Stimulated activated CD4-positive, alpha-beta T cell treated with anti-CD3 and anti-CD28 coated beads, Interleukin-15, amount 100 ng/mL, for 24 hours (primary cell): ENCODE measurements at places on chromosomes 7 and 10.
A peak's percentile ranks its signal among the peaks of the same experiment; 100 is the strongest.

GRCh38 chr10:114064151-114065048 is 20.7 kb downstream of the ADRB1 start:
- no peak for DNase-seq

DNA sequence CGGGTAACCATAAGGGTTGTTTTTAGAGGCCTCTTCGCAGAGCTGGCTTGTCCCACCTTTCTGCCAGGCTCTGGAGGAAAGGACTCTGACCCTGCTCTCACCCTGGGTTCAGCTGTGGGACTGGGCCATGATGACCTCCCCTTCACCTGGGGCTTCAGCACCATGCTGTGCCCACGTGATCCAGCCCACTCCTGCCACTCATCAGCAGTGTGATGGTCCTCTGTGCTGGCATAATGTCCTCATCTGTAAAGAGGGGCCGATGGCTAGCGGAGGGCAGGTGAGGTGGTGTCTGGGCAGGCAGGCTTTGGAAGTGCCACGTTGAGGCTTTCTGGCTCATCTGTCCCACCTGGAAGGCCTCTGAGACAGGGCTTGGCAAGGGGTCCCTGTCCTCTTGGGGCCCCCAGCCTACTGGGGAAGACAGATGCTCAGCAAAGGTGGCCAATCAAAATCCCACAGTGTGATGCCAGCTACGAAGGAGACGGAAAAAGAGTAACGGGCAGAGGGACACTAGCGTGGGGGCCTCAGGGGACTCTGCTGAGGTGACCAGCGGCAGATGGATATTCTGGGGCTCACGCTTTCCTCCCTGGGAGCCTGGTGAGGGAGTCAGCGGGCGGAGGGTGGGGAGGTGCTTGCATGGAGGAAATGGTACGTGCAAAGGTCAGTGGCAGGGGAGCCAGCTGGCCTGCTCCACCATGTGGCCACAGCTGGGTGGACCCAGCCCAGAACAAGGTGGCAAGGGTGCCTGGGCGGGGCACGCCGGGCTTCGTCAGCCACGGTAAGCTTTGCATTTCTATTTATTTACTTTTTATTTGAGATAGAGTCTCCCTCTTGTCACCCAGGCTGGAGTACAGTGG is 5.4 kb downstream of the LRWD1 start:
- DNase-seq: no peak

DNA sequence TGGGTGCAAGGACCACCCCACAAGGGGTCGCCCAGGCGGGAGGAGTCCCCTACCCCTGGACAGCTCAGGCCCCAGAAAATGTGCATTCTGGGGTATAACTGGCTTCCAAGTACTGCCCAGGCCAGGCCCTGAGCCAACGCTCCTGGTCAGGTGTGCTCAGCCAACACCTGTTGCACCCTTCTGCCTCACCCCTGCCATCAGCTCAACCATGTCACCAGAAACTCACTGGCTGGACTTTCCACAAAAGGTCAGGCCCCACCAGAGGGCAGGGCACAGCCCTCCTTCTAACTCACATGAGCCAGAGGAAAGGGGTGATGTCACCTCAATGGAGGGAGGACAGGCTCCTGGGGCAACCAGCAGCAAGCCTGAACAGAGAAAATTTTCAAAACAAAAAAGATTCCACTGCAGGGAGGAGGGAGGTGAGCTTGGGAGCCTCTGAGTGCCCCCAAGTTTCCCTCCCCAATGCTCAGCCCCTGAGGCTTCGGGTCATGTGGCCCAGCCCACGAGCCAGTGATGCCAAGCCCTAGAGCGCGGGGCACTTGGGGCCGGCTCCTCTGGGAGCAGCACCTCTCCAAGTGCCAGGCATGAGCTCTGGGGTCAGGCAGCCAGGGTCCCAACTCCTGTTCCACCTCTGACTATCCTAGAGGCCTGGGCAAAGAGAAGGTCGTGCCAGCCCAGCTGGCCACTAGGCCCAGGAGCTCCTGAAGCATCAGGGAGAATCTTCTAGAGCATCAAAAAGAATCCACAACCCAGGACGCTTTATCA is 2.2 kb downstream of the OGDHL start:
- no peak for DNase-seq

DNA sequence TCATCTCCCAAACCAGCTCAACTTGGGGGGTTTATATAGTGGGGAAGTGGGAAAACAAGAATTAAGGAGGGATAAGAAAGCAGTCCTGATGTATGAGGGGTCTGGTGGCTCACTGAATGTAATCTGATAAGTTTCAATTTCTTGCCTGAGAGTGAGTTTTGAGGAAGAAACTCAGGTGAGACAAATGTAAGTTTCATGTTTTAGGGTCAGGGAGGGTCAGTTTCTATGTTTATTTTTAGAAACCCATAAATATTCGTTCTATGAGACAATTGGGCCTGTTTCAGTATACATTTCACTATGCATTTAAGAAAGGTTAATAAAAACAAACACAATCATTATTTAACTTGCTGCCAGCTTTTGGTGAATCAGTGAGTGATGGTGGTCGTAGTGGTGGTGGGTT is 128.0 kb upstream of the MBL2 start:
- DNase-seq: no peak

DNA sequence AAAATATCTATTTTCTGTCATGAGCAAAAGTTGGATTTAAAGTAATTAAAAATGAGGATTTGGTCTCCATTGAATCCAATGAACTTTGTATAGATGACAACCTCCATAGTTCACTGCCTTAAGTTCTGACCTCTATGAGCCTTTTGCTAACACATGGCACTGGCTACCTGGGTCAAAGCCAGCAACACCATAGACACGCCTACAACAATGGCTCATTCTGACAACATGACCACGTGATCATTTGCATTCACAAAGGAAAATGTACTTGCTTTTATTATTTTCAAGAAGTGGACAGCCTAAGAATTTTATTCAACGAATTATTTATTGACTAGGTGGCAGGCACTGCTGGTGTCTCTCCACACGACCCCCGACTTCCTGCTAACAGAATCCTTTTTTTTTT is 90.6 kb downstream of the CARD11 start:
- DNase-seq: no peak

DNA sequence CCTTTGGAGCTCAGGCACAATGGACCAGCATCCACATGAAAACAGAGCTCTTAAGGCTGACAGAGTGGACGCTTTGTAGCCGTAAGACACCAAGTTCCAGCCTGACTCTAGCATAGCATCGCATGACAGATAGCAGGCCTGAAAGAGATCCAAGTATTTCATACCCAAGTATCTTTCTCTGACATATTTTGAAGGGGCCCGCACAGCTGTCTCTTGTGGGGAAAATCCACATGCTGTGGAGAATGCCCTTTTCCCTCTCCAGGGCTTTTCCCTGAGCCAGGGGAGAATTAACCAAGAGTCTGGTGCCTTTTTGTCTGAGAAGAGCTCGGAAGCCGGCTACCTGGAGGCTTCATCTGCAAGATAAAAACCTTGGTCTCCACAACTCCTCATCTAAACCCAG is 51.0 kb downstream of the CFAP46 start:
- no peak for DNase-seq

- DNase-seq: peak; percentile 14
Observed at GRCh38 chr10:124091646-124092249, 1.6 kb downstream of the CHST15 start.

GRCh38 chr7:50359258-50359994 is 54.9 kb downstream of the IKZF1 start:
- no peak for DNase-seq
